Erythroblast (primary cell): ENCODE measurements at places on chromosomes 12 and 14.

DNA sequence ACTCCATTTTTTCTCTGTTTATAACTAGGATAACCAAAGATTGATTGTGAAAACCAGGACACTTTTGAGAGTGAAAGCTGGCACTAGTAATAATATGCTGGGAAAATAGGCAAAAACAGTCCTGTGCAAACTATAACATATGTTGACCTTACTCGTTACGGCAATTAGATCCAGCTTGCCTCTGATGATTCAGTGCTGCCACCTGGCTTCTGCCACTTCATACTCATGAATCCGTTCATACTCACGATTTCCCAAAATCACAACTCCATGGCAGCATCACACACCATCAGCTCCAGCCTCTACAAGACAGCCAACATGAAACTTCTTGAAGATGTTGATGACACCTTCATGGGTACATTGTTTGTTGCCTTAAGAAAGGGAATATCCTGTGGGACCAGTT, 49.1 kb upstream of the CAND1 start:
- no peak for DNase-seq

- peak; percentile 77 for DNase-seq
These were observed 26.4 kb upstream of the SOS2 start for GRCh38 chr14:50257732-50258131.

DNA sequence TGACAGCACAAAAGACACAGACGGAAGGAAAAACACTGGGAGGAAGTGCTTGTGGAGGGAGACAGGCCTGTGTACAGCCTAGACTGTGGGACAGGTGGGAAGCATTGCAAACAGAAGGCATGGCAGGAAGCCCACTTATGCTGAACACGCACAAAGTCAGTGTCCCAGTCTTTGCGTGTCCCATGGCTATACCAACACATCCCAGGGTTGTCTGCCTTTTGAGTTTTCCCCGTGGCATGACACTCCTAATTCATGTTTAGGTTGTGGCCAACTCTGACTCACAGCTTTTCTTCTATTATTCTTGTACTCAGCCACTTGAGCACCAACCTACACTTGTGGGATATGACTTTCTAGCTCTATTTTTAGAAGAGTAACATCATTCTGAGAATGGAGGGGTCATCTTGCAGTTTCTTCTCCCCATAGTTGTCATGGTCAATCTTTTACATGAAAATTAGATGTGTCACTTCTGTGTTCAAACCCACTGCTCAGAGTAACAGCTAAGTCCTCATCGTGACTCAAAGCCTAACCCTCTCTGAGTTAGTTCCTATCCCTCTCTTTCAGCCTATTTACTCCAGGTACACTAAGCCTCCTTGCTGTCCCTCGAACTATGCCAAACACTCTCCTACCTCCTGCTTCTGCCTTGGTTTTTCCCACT, 27.5 kb upstream of the JPH4 start:
- no peak for DNase-seq

GRCh38 chr12:108542320-108542719, 18.7 kb downstream of the SART3 start:
- no peak for DNase-seq

DNA sequence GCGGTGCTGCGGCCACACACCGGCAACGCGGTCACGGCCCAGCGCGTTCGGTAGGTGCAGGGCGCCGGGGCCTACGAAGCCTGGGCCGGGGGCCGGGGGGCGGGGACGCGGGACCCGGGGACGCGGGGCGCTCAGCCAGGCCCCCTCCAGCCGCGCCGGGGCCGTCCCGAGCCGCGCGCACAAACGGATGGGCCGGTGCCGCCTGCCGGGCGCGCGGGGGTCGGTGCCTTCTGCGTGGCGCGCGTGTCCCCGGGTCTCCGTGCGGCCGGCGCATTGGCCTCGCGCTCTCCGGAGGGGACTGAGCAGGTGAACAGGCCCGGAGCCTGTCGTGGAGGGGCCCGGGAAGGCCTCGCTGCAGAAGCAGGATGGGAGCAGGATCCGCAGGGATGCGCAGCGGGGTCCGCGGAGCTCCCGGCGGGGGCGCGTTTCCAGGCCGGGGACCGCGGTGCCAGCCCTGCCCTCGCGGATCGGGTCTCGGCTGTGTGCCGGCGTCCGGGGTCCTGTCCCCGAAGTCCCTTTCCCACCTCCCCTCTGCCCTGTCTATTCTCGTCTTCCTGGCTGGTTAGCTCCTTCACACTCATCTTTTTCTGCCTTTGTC, 421 bp downstream of the GLT1D1 start:
- DNase-seq: no peak

GRCh38 chr12:120696626-120697025, 9.7 kb downstream of the MLEC start:
- DNase-seq: no peak

DNA sequence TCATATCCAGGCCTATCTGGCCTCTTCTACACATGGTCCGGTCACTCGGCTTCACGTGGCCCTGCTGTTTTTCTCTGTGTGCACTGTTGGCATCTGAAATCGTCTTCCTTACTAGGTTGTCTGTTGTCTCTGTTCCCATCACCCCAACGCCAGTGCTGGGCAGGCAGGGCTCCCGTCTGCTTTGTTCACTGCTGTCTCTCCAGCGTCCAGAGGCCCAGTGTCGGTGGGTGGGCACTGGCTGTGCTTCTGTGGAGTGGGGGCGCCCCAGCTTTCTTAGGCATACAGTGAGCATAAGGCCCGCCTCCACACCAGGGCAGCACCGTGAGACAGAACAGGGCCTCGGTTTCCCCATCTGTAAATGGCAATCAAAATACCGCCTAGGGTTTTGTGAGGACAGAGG, 153.1 kb downstream of the BCL11B start:
- no peak for DNase-seq

DNA sequence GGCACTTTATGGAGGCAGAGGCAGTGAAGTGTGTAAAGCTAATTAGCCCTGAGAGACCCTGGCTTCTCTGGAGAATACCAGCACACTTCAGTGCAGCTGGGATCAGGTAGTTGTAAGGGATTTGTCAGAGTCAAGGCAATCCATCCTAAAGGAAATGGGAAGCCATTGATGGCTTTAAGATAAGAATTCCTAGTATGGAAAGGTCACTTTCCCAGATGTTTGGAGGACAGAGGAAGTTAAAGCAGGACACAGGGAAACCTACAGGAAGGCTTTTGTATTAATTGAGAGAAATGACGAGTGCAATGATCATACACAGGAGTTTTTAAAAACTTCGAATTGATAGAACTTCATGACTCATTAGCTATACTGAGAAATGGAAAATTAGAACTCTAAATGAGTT, 254.4 kb downstream of the SLC16A7 start:
- DNase-seq: no peak

DNA sequence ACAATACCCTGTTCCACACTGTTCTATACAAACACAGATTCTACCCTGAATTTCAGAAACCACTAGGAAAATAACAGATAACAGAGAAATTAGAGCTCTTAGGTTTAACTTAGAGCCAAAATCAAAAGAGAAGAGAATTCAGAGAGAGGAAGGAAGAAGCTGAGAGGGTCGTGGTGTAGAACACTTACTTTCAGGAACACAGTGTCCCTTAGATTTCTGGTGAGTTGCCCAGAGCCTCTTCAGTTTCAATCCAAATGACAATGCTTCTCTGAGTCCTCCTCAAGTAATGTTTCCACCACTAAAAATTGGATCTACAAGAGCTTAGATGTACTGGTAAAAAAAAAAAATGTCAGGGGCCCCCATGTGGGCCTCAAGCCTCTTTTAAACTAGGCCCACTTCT, 2.6 kb downstream of the YAF2 start:
- DNase-seq: no peak

DNA sequence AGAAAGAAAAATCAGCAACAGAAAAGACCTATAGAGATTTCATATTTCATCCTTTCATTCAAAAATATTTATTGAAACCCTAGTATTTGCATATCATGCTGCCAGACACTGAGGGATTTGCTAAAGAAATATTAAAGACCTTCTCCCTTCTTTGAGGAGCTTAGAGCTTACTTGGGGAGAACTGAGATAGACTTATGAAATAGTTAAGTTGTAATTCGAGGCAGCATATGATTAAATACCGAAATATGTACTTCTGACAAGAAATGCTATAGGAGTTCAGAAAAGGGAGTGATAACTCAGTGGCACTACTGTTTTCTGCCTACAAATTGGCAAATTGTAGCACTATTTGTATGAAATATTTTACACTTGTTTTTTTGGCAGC, 59.1 kb downstream of the PLXNC1 start:
- DNase-seq: no peak

- no peak for DNase-seq
These were observed 123.6 kb upstream of the SLC16A7 start for GRCh38 chr12:59472273-59472672.

DNA sequence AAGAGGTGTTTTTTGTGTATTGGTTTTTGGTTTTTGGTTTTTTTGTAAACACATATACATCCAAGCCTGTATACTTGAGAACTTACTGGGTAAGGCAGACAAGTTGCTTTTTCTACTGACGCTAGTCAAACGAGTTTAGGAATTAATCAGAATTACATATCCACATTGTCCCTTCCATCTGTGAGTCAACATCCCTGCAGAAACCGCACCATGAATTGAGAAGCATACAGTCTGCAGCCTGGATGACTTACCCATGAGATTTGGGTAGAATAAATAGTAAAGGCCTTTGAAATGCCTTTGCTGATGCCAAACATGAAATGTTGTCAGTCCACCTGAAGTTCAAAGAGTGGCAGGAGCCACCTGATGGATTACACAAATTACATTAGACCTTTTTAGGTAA, 21.4 kb upstream of the C12orf42 start:
- DNase-seq: no peak

- peak; percentile 35 for DNase-seq
These were observed 12.9 kb downstream of the GNG2 start for GRCh38 chr14:51873221-51873893.

DNA sequence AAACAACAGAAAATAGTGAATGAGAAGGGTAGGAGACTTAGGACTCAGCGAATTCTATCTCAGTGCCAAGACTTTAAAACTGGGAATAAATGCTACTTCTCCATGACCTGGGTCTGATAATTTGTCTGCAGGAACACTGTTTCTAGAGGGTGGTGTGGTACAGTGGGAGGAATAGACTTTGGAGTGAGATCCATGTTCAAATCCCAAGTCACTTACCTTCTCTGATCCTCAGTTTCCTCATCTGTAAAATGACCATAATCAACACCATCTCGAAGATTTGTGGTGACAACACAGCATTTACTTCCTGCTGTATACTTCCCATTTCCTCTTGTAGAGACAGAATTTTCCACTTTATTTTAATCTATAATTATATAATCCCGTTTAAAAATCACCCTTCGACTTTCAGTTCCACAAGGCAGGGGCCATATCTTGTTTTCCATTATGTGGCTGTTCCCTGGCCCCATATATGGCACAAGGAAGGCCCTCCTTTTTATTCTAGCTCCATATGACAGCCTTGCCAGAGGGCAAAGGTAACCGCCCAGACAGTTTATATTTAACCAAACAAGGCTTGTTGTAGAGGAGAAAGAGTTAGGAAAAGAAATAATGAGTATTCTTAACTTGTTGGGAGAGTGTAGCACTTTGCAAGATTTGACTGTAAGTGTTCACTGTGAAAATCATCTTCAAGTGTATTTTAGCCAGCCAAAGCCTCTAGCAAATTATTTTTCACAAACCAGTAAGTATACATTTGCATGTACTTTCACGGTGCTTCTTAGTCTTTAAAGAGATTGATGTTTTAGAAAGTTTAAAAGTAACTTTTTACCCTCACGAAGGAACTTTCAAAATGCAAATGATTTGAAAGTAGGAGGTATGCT, 243.1 kb downstream of the AKAP6 start:
- DNase-seq: no peak

DNA sequence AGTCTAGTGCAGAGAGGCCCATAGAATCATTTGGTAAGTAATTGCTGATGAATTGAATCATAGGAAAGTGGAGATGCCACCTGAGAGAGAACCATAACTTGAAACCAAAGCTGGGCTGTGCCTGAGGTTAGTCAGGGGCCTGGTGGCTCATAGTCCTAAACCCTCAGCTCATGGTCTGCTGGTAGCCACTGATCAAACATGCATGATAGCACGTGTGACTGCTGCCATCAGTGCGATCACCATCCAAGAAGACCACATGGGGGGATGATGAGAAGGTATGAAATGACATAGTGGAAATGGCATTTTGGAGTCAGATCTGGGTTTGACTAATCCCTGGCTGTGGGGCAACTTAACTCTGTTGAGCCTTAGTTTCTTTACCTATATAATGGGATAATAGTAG, 190.5 kb downstream of the CACNA1C start:
- DNase-seq: no peak

- DNase-seq: peak; percentile 20
These were observed 14.2 kb downstream of the ZFYVE21 start for GRCh38 chr14:103729496-103730448.

GRCh38 chr12:5439371-5439771, 7.5 kb downstream of the NTF3 start:
- no peak for DNase-seq

GRCh38 chr12:1189163-1189562, 198.1 kb downstream of the ERC1 start:
- no peak for DNase-seq

- no peak for DNase-seq
These were observed 3.4 kb upstream of the ABCB9 start for GRCh38 chr12:122969676-122970075.

GRCh38 chr14:52553671-52554575, 1.3 kb downstream of the GPR137C start:
- DNase-seq: peak; percentile 94

GRCh38 chr12:107912421-107913004, 138.0 kb downstream of the ASCL4 start:
- peak; percentile 64 for DNase-seq

DNA sequence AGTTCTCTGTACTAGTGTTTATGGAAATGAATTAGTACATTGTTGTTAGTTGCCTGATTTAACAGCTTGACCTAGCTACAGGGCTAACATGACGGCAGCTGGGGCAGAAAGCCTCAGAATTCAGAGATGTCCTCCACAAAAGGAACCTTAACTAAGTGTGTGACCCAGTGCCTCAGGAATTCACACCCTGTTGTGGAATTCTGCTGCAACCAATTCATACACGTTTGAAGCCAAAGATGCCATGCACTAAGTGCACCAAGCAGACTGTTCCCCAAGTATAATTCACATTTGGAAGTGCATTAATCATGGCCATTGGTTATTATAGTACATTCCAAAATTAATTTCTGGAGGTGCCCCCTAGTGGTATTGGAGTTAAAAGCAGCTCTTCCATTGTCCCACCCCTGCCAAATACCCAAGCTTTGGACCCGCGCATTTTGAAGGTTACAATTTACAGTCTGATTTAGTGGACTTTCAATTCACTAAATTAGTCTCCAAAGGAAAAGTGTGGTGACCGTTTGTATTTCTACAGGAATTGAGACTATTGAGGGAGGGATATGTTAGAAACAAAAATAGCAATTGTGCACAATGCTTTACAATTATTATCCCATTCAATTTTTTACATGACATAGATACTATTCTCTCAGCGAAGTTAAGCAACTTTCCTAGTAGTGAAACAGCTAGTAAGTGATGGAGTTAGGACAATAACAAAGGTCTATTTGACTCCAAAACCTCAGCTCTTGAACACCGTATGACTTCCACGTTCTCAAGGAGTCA, 85.9 kb downstream of the PAX9 start:
- peak; percentile 35 for DNase-seq

- DNase-seq: no peak
These were observed 401.4 kb downstream of the ZFP36L1 start for GRCh38 chr14:68391311-68392014.

- DNase-seq: no peak
These were observed 22.0 kb upstream of the VWF start for GRCh38 chr12:6146509-6146908.

- no peak for DNase-seq
These were observed 155.5 kb upstream of the CCND2 start for GRCh38 chr12:4118017-4118510.

- no peak for DNase-seq
These were observed 1.1 kb downstream of the KLHL28 start for GRCh38 chr14:44960646-44961045.
